GM13977 (cell line): ENCODE measurements at places on chromosomes 13 and 19.

DNA sequence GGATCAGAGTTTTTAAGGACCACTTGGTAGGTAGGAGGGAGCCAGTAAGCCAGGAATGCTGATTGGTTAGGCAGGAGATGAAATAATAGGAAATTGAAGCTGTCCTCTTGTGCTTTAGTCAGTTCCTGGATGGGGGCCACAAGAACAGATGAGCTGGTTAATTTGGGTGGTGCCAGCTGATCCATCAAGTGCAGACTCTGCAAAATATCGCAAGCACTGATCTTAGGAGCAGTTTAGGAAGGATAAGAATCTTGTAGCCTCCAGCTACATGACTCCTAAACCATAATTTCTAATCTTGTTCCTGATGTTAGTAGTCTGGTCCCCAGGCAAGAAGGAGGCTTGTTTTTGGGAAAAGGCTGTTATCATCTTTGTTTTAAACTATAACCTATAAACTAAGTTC lies 117.9 kb upstream of the GPR12 start:
- no peak for DNase-seq

DNA sequence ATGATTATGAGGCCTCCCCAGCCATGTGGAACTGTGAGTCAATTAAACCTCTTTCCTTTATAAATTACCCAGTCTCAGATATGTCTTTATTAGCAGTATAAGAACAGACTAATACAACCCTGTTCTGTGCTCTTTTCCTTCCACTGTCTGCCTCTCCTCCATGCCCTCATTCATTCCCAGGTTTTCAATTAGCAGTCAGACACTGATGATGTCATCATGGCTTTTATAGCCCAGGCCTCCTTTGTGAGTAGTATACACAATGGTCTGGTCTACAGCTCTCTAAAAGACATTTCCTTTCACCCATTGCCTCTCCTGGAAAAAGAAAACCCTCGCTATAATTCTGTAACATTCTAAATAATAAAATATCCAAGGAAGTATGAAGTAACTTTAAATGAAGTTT lies 25.5 kb downstream of the FGF14 start:
- DNase-seq = no peak

DNA sequence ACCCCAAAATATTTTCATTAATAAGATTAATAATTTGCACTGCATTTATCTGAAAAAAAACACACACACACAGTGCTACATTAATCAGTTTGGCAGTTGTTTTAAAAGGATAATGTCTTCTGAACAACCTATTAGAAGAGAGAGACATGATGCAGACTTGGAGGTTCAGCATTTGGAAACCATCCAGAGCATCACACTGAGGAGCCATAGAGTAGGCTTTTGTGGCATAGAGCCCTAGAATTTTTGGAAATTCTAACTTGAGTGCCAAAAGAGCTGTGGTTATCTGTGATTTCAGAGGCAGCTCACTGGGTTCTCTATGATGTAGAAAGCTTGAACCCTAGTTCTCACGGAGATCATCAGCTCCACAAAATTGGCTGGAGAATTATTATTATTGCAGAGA lies 90.2 kb downstream of the RFC3 start:
- no peak for DNase-seq

GRCh38 chr13:51283371-51283770 lies 56.1 kb upstream of the SERPINE3 start:
- no peak for DNase-seq

- peak; percentile 68 for DNase-seq
These were observed 572 bp downstream of the UGGT2 start for GRCh38 chr13:96052656-96053002.

DNA sequence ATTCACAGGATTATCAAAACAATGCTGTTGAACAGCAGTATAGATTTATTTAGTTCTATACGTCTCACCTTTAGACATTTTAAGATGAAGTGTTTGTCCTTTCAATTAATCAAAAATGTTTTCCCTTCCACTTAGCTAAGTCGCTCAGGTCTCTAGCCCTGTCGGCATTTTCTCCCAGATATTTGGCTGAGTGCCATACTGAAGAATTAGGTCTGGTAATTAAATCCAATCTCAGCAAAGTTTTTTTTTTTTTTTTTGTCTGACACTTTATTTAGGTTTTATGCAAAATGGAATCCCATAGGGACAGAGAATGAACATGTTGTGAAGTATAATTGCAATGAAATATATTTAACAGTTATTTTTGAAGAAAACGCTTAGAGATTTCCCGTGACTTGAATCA lies 44.1 kb downstream of the RFC3 start:
- DNase-seq = no peak

DNA sequence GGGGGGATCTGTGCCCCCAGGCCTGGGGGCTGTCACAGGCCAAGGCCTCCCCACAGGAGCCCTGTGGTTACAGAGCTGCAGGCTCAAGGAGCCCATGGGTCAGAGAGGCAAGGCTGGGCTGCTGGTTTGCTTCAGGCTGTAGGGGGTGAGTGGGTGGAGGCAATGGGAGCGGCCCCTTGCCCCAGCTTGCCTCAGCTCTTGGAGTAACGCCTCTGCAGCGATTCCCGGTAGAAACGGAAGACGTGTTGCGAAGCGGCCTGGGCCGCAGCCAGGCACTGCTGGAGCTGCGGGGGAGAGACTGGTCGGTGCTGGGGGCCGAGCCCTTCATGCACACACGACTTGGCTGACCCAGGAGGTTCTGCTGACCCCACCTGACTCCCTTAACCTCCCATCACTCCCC lies 10.1 kb downstream of the TMEM91 start:
- DNase-seq = no peak

- DNase-seq = no peak
These were observed 50.3 kb downstream of the URI1 start for GRCh38 chr19:29992233-29992867.

- DNase-seq = no peak
These were observed 46.8 kb downstream of the TSSK6 start for GRCh38 chr19:19468424-19469050.

- no peak for DNase-seq
These were observed 39.5 kb upstream of the TEX29 start for GRCh38 chr13:111280681-111281585.

- DNase-seq = no peak
These were observed 45.6 kb downstream of the CELF5 start for GRCh38 chr19:3269916-3270671.
